Activated CD4-positive, alpha-beta T cell treated with anti-CD3 and anti-CD28 coated beads for 48 hours (primary cell): ENCODE measurements at places on chromosomes 3 and 15.

GRCh38 chr3:118907909-118908308 is 126.7 kb downstream of the IGSF11 start:
- no peak for DNase-seq

DNA sequence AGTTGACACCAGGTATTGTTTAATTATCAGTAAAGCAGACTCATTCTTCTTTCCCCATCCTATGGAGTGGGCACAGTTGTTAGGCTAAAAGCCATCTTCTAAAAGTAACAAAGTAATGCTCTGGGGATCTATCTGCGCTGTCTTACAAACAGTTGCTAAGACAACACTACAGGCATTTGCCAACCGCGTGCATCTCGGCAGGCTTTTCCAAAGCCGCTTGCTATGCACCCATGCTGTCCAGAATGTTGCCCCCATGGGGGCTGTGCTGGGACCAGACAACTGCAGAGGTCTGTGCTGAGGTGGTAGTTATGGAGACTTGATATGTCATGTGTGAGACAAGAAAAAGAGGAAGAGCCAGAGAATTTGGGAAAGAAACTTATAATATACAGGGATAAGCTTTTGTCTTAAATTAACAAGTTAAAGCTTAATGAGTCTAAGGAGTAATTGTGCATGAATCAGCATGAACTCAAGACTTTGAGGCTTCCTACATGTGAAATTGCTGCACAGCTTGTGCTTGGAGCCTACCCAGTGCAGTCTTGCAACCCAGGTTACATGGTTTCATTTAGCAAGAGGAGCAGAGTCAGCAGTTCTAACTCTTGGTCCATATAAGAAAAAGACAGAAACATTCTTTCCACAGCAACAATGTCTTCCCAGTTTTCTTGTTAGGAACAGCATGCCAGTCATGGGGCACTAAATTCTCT is 38.9 kb upstream of the DCLK3 start:
- no peak for DNase-seq

- DNase-seq = no peak
These were observed 181.8 kb downstream of the FOXP1 start for GRCh38 chr3:71401695-71402231.

DNA sequence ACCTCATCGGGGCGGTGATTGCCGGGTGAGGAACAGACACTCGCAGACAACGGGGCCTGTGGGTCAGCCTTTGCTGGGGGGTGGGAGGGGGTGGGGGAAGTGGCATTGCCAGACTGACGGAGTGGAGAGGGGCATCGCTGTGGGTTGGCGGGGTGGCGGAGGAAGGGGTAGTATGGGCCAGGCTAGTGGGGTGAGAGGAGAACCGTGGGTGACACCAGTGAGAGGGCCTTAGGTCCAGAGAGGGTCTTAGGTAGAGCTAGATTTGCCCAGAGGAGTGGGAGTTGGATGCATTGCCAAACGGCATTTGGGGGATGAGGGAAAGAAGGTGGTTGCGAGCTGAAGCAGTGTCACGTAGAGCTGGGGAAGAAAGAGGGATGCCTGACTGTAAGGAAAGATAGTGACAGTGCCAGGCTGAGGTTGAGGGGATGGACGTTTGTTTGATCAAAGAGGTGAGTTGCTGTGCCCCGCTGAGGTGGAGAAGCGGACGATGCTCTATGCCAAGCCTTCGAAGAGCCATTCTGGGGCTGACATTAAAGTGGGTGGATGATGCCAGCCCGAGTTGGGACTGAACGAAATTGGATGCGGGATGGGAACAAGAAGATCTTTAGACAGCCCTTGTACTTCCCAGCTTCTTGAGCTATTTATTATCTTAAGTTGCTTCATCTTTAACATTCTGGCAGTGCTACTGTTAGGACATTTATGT is 572 bp downstream of the DNAJB11 start:
- DNase-seq = no peak

GRCh38 chr3:144549166-144549565 is 577.5 kb downstream of the DIPK2A start:
- no peak for DNase-seq

DNA sequence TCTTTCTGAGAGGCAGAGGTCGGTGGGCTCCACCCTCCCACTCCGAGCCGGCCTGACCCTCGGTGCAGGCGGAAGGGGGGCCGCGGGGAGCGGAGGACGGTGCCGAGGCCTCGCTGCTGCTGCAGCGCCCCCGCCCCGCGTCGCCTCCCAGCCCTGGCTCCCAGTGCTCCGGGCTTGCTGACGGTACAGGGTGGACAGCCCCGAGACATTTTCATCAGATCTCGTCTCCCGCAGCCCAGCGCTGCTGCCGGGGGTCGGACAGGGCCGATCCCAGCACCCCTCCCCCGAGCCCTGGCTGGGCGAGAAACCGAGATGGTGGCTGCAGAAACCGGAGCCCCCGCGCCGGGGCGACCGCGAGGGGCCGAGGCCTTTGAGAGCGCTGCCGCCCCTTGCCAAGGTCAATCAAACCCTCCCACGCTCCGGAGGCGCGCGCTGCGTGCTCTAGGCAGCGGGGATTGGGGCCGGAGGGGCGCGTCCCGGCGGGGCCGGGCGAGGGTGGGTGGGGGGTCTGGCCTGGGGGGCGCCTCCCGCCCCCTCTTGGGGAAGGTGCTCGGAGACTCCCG is 42.5 kb downstream of the EPHB3 start:
- no peak for DNase-seq

DNA sequence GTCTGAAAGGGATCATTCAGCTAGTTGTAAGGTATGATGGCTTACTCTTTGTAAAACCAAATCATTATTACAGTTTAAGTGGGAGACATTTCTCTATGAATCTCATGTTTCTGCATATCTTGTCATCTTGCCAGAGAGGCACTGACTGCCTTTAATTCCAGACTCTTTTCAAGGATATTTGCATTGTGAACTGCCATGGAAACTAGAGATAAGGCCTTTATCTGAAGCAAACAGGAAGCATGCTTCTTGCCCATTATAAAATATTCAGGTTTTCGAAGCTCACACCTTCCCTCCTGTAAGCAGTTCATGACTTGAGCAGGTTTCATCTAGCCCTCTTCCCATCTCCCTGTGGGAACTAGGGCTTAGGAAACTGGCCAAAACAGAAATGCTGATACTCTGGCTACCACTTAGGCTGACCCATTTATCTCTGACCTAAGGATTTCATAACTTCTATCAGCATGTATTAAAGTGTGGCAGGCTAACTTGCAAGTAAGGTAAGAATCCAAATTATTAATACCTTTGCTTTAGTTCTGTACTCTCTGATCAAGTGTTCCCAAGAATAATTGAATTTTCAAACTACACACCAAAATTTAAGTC is 326.6 kb upstream of the ALCAM start:
- no peak for DNase-seq

GRCh38 chr15:63473007-63473748 is 31.2 kb upstream of the USP3 start:
- DNase-seq = peak; percentile 38

- DNase-seq = no peak
These were observed 108.8 kb downstream of the SQOR start for GRCh38 chr15:45743426-45744235.

- no peak for DNase-seq
These were observed 87.0 kb upstream of the ALDH1L1 start for GRCh38 chr3:126267169-126267975.

DNA sequence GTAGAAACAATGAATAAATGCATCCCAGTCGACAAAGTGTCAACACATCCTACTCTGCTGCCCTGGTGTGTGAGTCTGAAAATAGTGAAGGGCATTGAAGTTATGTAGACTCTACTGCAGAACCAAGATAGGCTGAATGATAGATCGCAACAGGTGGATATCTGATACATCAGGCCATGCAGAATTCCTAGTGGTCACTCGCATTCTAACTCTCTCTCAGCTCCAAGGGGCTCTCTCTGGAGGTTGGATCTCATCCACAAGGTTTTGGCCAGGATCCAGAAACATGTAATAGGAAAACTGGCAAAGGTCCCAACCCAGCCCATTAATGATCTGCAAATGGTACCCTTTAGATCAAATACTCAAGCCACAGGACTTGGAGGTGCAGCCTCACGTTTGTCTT is 514.1 kb downstream of the MAGI1 start:
- DNase-seq = no peak

- DNase-seq = no peak
These were observed 11.9 kb downstream of the STT3B start for GRCh38 chr3:31544634-31545033.

GRCh38 chr3:109648027-109648426 is 310.7 kb upstream of the DPPA4 start:
- no peak for DNase-seq

DNA sequence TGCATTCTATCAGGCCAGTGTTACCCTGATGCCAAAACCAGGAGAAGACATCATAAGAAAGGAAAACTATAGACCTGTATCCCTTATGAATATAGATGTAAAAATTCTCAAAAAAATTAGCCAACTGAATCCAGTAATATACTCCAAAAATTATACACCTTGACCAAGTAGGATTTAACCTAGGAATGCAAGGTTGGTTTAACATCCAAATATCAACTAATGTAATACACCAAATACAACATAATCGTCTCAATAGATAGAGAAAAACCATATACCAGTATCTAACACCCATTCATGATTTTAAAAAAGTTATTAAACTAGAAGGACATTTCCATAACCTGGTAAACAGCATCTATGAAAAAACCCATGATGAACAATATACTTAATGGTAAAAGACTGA is 56.5 kb upstream of the SELENOK start:
- no peak for DNase-seq

- no peak for DNase-seq
These were observed 136.8 kb upstream of the ACP3 start for GRCh38 chr3:132180337-132180791.

DNA sequence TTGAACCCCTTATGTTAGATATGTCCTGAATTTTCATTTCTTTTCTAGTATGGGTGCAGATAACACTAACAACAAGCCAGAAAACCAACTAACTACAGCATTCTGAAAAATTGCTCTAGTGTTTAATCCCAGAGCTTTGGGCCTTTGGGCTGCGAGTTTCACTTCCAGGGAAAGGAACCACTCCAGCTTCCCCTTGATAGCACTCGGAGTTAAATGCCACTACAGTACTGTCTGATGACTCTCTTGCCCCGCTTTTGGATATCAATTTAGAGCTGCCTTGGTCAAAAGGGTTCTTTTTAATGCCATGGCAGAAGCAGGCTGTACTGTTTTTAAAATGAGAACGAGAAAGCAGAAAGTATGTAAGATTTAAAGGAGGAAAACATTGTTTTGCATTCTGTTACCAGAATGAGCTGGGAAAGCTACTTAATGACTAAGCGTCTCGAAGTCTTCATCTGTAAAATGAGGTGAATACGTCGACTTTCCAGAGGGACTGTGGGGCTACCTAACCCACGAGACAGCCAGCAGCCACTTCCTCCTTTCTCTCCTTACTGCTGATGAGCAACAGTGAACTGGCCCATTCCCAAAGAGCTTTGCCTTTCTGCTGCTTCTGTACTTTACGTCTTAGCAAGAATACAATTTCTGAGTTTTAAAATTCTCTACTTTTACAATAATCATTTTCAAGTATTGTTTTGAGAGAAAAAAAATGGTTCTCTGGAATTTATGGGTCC is 299.3 kb upstream of the LYSMD4 start:
- DNase-seq = no peak

- DNase-seq = peak; percentile 63
These were observed 11.0 kb upstream of the PDCD6IP start for GRCh38 chr3:33787328-33788009.

- no peak for DNase-seq
These were observed 10.0 kb downstream of the BHLHE40 start for GRCh38 chr3:4988983-4989834.

- no peak for DNase-seq
These were observed 24.5 kb upstream of the HDAC11 start for GRCh38 chr3:13455644-13456043.

DNA sequence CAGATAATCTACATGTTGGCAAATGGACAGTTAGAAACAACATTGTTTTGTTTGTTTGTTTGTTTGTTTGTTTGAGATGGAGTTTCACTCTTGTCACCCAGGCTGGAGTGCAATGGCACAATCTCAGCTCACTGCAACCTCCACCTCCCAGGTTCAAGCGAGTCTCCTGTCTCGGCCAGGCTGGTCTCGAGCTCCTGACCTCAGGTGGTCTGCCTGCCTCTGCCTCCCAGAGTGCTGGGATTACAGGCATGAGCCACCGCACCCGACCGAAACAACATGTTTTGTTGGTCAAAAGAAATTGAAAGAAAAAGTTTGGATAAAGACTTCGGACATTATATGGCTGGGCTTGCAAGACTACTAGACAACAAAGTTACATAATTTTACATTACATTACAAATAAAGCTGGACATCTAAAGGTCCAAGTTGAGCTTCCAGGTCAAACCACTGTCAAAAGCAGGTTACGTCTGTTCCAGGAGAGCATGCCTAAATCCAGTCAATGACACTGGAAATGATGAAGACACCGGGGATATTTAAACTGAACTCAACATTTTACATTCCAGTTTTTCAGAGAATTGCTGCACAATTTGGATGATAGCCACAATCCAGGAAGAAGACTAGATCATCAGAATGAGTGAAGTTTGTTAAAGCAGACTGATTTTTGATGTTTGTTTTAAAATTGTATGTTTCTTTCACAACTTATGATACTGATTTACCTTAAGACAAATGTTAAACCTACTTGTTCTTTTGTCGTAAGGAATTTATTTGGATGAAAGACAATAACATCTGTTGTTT is 18.6 kb downstream of the SERP1 start:
- no peak for DNase-seq

DNA sequence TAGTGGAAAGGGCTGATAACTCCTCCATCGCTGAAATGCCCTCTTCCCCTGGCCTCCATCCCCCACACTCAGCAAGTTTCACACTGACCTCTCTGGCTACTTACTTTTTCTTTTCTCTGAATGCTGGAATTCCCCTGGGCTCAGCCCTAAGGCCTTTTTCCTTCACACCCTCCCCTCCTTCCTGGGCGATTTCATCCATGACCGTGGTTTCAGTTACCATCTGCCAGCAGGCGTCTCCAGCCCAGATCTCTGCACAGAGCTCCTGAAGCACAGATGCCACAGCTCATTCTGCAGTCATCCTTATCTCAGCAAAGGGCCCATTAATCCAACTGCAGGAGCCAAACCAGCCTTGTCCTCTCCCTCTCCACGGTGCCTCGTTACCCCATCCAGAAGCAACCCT is 114.0 kb downstream of the RFTN1 start:
- no peak for DNase-seq

DNA sequence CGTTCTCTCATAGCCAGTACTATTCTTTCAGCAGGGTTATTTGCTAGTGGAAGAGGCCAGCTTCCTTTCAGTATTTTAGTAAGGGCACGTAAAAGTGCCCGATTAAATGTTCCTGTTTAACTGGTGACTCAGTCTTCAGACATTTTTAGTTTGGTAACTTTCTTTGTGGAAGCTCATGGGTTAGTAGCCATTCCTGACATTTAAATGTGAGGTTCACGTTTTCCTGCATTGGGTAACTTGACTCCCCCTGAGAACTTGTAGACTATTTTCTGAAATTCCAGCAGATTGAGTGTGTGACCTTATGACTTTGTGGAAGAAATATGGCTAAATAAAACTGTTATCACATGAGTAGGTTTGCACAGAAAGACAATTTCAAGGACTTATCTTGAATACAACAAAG is 16.9 kb downstream of the ABHD2 start:
- no peak for DNase-seq
